NCI-H146 (cell line): ENCODE measurements at places on chromosomes 4 and X.
A peak's percentile ranks its signal among the peaks of the same experiment; 100 is the strongest.

DNA sequence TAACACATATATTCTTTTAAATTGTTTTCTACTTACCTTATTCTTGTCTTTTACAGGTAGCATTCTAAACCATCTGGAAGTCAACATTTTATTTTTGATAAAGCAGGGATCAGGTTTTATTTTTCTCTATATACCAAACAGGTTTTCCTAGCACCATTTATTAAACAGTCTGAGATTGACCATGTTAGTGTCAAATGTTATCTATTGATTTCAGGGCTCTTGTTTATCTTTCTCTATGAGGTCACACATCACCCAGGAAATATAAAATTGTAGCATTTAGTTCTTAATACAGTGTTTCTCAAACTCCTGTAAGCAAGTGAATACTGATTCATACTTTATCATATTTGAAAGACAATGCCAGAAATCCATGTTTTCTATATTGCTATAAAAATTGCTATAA, 28.1 kb downstream of the PPP4R3C start:
- DNase-seq: no peak

GRCh38 chr4:38366997-38367396, 297.0 kb upstream of the KLF3 start:
- DNase-seq: no peak

DNA sequence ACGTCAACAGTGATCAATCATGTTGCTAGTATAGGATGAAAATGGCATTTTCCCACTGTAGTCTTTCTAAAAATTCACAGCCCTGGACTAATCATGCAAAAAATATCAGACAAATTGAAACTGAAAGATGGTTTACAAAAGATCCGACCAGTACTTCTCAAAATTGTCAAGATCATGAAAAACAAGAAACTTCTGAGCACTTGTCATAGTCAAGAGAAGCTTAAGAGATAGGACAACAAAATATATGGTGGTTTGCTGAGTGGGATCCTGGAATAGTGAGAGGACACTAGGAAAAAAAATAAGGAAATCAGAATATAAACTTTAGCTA, 101.1 kb downstream of the NAA11 start:
- DNase-seq: no peak

DNA sequence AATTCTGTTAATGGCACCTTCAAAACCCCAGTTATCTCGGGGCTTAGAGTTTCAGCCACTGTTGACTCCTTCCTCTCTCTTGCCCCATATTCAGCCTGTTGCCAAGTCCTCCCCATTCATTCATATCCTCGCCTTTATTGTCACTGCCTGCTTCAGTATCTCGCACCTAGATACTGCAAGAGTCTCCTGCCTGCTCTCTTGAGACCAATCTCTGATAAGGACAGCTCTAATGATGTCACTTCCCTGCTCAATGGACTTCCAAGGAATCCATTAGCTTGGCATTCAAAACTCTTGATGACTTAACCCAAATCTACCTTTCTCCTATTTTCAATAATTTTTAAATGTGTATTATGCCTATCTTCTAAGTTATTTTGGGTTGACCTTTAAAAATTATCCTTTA, 1.1 kb upstream of the UBE2A start:
- DNase-seq: no peak

DNA sequence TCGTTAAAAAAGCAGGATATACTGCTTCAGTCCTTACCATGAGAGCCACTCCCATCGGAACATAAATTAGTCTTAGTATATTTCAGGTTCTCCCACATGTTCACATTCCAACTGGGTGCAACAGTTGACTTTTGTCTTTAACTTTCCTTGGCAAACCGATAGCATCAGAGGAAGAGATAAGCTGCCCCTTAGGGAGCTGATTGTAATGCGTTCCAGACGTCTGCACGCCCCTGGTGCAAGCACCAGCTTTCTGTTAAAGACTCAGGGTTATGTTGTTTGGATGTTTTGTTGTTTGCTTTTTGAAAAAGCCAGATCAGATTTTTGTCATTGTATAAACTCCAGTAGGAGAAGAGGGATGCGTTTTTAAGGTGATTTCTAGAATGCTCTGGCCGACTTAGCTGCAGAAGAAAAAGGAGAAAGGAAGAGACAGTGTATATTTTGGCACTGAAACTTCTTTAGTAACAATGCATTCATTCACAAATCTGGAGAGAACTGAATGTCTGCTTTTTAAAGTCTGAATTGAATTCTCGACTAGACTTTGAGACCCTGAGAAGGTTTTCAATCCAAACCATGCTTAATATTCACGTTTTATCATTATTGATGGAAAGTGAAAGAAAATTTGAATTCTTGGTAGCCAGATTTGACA, 160.9 kb downstream of the CBR4 start:
- DNase-seq: no peak

DNA sequence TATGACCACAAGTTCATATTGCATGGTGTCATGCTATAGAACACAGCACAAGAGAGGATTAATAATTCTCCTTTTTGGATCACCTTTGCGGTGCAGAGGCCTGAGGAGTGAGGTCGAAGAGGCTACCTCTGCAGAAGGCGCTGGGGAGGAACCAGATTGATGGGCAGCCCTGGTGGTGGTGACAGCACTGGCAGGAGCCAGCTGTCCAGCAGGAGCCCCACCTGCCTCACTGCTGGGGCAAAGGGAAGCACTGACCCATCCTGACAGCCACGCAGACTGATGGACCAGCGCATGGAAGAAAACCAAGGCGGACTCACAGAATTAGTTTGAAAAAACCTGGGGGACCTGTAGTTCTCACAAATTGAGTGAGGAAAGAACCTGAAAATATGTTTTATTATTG, 50.9 kb downstream of the COX18 start:
- DNase-seq: no peak

DNA sequence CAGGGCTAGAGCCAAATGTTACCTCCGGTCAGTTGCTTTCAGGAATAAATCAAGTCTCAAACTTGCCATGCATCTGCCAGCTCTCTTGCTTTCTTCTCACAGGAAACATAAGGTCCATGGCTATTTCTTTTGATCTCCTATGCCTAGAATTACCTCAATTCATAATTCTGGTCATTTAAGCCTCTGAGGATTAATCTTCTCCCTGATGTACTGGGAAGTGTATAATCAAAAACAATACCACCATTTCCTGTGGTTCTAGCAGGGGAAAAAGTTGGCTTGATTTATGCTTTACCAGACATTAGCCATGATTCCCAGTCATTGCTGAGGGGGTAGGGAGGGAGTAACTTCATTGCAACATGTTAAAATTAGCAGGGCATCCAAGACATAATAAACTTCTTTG, 268.7 kb upstream of the EMCN start:
- no peak for DNase-seq

DNA sequence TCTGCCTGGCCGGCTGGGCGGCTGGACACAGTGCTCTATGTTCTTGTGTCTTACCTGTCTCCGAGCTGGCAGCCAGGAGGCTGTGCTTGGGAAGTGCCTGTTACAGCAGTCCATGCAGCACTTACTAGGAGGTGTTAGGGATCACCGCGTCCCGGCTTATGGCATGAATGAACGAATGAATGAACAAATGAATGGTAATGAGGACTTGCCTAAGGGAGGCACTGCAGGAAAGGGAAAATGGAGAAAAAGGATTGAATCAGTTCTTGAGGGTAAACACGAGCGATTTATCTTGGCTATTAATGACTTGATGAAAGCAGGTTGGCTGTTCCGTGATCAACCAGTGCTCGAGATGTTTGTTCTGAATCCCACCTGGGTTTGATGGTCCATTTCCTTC, 31.1 kb downstream of the TBC1D14 start:
- no peak for DNase-seq

DNA sequence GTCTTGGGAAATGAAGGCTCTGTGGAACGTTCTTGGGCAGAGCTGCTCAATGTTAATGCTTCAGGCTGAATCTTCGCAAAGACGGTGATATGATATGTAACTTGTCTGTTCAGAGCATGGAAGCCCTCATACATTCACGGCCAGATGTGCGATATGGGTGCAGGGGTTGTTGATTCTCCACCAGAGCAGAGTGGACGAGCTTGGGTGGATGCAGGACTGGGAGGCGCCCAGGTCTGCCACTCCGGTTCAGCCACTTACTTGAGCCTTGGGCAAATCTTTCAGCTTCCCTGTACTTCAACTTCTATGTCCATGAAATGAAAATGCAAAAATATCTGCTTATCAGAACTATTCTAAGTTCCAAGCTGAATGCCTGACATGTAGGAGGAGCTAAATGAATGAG, 47.4 kb upstream of the MND1 start:
- no peak for DNase-seq

DNA sequence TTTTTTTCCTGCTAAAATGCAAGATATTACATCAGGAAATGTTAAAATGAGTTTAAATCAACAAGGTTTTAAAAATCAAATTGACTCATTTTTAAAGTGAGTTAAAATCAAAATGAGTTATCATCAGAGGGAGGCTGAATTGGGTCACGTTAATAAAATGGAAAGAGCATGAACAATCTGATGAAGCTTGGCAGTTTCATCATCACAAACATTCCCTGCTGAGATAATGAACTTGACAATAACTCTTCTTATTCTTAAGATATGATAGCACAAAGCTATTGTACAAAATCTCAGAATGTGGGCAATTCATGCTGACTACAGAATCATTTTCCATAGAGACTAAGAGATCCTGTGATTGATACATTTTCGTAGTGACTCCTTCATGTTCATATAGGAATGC, 1086.7 kb downstream of the STIM2 start:
- DNase-seq: no peak

- peak; percentile 89 for DNase-seq
Observed at GRCh38 chr4:138555584-138555983, 313.4 kb upstream of the SLC7A11 start.

- no peak for DNase-seq
Observed at GRCh38 chr4:89604951-89605350, 232.0 kb downstream of the SNCA start.

GRCh38 chr4:91058345-91058744, 931.2 kb downstream of the CCSER1 start:
- DNase-seq: no peak

GRCh38 chr4:162685410-162685809, 481.3 kb downstream of the NAF1 start:
- DNase-seq: no peak

DNA sequence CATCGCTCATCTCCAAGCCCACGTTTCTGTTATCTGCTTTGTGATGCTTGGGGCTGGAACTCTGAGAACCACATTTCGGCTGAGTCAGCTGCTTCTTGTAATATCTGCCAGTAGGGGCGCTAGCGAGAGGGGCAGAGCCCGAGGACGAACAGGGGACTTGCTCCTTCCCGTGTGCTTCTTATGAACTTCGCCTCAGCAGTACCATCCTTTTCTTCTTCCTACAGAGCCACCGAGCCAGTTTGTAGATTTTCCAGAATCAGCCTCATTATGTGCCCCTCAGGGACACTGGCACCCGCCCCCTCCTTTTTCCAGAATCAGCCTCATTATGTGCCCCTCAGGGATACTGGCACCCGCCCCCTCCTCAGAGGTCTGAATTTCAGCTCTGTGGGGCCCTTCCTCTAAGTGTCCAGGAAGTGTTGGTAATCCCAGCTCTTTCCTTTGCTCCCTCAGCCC, 441.7 kb upstream of the RASGEF1B start:
- peak; percentile 61 for DNase-seq

DNA sequence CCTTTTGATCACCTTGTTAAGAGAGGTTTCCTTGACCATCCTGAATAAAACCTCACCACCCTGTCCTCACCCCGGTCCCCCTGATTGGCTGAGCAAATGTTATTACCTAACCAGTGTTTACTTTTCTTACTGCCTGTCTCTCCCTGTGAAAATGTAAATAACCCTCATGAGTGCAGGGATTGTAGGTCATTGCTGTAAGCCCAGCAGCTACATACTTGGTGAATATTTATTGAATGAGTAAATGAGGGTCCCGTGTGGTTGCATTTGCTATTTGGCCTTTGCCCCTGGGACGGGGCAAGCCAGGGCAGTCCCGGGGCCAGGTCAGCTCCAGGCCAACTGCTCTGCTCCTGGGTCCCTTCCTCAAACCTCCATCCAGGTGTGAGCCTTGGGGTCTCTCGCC, 55.5 kb upstream of the CLCN4 start:
- DNase-seq: no peak
